AG04449 (cell line): ENCODE measurements at places on chromosomes 11 and 22.

DNA sequence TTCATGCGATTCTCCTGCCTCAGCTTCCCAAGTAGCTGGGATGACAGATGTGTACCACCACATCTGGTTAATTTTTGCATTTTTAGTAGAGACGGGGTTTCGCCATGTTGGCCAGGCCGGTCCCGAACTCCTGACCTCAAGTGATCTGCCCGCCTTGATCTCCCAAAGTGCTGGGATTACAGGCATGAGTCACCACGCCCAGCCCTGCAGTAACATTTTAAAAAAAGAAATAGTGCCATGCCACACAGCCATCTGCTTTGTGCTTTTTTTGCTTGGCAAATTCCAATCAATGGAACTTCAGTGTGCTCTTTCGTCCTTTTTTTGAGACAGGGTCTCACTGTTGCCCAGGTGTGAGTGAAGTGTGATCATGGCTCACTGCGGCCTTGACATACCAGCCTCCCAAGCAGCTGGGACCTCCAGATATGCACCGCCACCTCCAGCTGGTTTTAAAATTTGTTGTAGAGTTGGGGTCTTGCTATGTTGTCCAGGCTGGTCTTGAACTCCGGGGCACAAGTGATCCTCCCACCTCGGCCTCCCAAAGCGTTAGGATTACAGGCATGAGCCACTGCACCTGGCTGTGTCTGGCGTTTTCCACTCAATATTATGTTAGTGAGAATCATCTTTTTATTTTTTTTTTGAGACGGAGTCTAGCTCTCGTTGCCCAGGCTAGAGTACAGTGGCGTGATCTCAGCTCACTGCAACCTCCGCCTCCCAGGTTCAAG lies 1.8 kb upstream of the CHADL start:
- DNase-seq: no peak

DNA sequence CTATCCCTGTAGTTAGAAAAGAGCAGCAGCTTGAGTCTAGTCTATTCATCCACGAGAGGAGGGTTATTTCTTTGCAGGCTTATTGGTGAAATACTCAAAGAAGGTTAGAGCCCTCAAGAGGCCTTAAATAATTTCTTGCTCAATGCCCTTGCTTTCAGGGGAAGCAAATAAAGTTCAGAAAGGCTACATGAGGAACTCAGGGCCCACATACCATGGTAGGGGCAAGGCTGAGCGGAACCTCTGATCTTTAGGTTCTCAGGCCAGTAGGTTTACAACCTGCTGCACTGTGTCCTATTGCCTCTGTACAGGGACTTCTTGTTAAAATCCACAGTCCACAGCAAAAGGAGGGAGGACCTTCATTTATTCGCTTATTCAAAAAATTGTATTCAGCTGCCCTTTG lies 101.7 kb downstream of the ADAMTS15 start:
- DNase-seq: no peak

- DNase-seq: no peak
Observed at GRCh38 chr11:128648711-128649110, 45.2 kb upstream of the FLI1 start.

DNA sequence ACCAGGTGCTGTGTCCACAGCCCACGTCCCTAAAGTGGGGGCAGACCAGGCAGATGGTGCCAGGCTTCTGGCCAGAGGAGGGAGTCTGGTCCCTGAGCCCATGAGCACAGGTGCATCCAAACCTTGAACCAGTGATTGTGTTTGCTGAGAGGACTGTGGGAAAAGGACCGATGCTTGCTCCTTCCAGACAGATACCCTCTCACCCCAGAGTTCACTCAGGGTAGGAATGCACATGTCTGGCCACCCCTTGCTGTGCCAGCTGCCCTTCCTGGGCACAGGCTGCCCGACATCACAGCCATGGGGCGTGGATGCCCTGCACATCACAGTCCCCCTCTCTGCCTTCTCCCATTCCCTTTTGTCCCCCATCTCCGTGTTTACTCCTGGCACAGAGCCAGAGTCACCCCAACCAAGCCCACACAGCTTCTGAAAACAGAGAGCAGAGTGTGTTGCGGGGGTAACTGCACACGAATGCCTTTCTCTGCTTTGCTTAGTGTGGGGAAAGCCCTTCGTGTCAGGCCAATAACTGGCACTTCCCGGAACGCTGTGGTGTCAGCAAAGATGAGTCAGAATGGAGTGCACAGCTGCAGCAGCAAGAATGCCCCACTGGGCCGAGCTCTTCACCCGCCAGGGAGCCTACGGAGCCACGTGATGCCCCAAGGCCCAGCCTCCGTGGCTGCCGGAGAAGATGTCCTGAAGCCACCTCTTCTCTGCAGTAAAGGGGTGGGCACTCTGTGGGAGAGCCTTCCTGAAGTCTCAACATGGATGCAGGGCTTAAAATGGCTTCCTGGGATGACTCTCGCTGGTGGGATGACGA lies 7.6 kb downstream of the CARS1 start:
- peak; percentile 79 for DNase-seq
